Activated CD8-positive, alpha-beta memory T cell treated with anti-CD3 and anti-CD28 coated beads for 24 hours (primary cell): ENCODE measurements at places on chromosomes 7 and 10.

DNA sequence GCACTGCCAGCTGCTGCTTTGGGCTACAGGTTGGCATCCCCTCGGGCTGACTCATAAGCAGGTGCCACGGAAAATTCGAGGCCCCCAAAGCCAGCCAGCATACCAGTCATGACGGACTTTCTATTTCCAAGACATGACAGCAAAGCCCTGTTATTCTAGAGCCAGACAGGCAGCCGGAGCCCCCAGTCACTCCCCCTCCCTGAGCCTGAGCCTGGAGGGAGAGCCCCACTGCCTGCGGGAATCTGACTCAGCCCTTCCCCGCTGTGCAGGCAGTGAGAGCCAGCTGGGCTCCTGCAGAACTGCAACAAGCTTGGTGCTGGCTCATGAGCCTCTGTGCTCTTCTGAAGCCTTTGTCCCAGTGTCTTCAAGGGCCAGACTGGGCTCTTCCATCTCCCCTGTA, 15.8 kb downstream of the BTBD16 start:
- DNase-seq, result no peak

DNA sequence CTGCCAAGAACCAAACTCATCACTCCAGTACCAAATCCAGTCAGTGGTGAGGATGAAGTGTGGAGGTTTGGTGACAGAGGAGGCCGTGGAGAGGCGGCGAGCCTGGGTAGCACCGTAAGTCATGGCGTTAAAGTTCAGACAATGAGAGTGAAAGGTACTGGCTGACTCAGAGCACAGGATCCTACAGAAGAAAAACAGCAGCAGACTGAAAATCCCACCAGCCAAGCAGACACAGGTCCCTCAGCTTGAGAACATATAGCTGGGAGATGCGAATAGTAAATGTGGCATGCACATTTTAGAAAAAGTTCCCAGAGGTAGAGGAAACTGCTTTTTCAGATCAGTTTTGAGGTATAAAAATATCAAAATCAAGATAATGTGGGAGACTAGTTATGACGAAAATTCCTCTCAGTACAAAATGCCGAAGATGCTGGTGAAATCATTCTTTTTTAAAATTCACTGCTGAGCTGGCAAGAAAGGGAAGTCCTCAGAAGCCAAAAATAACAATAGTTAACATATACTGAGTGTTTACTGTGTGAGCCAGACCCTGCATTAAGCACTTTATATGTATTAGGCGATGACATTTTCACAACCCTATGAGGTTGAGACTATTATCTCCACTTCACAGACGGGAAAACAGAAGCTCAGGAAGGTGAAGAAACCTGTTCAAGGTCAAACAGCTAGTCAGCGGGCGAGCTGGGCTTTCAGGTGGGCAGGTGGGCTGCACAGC, 20.9 kb downstream of the PARP12 start:
- DNase-seq, result peak; percentile 19

GRCh38 chr7:23357190-23358093, 58.3 kb downstream of the MALSU1 start:
- DNase-seq, result no peak

GRCh38 chr7:30557245-30557644, 37.4 kb upstream of the GARS1 start:
- no peak for DNase-seq

DNA sequence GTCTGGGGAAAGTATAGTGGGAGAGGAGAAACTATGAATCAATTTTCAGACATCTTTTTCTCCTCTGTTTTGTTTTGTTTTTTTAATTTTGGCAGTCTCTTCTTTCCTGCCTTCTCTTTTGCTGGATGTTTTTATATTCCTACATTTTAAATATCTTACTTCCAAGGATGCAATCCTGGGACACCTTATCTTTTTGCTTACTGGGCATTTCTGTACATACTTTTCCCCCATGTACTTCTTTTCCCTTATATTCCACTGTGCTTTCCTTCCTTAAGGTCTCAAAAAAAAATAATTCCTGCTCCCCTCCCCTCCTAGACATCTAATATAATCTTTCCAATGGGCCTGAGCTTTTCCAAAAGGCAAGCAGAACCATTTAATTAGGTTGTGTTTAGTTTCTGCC, 701.1 kb downstream of the NRG3 start:
- no peak for DNase-seq

DNA sequence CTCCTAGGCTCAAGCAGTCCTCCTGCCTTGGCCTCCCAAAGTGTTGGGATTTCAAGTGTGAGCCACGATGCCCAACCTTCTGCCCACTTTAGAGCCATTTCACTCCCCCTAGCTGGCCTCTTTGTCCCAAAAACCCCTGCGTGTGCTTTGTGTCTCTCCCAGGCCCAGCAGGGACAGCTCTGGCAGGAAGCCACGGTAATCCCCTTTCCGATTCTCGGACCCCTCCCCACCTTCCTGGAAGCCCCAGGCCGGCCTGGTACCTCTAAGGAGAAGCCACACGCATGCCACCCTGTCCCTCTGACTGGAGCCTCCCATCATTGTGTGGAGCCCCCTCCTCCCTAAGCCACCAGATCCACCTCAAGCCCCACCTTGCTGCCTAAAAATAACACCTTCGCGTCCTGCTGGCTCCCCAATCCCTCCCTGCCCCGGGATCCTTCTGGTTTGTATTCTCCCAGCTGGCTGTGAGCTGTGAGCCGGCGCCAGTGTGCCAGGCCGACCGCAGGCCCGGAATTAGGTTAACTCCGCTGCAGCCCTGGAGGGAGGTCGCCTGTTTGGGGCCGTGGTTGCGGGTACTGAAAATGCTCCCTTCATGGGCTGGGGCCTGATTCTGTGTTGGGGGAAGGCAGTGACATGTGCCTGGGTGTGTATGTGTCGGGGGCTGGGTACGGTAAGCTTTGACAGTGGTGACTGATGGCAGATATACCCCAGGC, 16.4 kb upstream of the SRRM3 start:
- no peak for DNase-seq

DNA sequence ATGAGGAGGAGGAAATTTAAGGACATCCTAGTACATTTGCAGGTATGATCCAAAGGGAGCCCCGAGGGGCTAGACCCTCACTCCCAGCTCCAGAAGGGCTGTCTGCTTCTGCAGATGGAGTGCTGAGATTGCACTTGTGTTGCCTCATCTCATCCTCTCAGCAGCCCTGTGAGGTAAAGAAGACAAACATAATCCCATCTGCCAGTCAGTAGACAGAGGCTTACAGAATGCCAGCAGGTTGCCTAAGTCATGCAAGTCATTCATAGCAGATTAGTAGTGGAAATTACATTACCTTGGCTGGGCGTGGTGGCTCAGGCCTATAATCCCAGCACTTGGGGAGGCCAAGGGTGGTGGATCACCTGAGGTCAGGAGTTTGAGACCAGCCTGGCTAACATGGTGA, 45.4 kb downstream of the BLVRA start:
- DNase-seq, result no peak

DNA sequence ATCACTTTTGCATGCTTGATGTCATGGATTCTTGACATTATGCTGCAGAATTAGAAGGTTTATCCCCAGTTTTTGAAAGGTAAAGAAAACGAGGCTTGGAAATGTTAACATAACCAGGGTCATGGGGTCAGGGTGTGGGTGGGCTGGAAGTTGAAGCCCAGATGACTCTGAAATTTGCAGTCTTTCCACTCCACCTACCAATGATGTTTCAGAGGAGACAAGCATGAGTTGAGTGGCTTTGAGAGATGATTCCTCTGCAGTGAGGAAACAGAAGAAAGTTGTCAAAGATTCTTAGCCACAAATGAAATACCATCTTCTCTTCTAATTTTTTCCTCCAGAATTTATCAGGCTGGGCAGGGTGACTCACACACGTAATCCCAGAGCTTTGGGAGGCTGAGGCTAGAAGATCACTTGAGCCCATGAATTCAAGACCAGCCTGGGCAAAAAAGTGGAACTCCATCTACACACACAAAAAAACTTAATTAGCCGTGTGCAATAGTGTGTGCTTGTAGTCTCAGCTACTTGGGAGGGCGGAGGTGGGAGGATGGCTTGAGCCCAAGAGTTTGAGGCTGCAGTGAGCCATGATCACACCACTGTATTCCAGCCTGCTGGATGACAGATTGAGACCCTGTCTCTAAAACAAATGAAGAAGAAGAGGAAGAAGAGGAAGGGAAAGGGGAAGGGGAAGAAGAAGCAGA, 239.1 kb upstream of the AUTS2 start:
- no peak for DNase-seq

- no peak for DNase-seq
These were observed 951.0 kb downstream of the SORCS1 start for GRCh38 chr10:106213493-106213892.

GRCh38 chr10:35451151-35452016, 115.1 kb downstream of the CCNY start:
- no peak for DNase-seq

GRCh38 chr7:22469371-22470143, 30.4 kb downstream of the STEAP1B start:
- DNase-seq, result no peak

DNA sequence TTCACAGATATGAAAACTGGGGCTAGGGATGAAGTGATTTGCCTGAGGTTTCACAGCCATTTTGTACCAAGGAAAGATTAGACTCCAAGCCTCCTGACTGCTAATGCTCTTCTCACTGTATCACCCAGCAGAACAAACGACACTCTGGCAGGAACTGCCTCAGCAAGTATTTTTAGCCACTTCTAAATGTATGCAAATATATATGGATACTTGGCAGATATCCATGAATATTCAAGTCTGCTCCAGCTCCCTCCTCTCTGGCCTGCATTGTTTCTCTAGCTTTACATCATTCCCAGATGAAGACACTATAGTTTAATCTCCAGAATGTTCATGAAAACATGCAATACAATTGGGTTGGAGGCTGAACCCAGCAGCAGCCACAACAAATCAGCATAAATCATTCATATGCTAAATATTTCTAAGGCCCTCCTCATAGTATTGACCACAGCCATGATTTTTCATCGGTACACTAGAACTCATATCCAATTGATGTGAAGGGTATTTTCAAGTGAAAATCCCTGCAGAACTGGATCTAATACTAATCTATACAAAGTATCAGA, 65.5 kb downstream of the HPSE2 start:
- no peak for DNase-seq

- no peak for DNase-seq
These were observed 212.4 kb downstream of the RNLS start for GRCh38 chr10:88370713-88371112.

DNA sequence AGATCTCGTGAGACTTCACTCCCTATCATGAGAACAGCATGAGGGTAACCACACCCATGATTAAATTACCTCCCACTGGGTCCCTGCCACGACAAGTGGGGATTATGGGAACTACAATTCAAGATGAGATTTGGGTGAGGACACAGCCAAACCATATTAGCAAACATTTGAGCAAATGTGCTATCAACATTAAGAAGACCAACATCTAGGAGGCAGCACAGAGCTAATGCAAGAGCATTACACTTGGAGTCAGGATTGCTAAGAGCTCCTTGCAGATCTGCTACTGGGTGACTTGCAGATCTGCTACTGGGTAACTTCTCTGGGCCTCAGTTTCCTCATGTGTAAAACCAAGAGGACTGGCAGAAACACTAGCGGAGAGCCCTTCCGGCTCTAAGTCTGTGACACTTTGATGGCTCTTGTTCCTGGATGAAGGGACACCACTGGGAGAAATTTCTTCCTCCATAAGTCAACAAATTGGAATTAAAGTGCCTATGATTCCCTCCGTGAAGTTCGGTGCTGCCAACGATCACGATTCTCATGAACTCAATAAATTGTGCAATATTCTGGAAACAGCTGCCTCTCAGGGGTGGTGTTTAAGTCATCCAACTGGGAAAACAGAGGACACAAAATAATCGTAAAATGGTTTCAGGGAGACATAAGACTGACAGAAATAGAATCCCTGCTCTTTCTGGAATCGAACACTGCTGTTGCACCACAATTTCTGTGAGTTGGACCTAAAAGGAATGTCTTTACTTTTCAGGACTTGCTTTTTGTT, 115.8 kb upstream of the ITGB1 start:
- DNase-seq, result no peak

DNA sequence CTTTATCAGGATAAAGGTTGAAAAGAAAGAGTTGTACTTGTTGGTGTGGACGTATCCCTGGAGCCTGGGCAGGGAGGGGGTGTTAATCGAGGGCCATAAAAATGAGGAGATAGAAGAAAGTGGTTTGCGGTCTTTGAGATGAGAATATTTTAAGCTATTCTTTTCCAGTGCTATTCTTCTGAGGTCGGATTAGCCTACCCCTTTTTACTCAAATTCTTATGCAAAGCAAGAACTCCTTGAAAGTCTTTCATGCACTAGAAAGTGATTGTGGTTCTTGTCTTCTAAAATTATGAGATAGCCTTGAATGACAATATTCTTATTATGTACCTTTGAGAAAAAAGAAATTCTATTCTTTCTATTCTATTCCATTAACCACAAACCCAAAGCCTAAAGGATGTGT, 201.3 kb upstream of the SEMA3C start:
- no peak for DNase-seq

- DNase-seq, result no peak
These were observed 65.1 kb downstream of the ZRANB1 start for GRCh38 chr10:125006921-125007426.

- DNase-seq, result no peak
These were observed 99.5 kb upstream of the TNRC18 start for GRCh38 chr7:5523052-5523711.

DNA sequence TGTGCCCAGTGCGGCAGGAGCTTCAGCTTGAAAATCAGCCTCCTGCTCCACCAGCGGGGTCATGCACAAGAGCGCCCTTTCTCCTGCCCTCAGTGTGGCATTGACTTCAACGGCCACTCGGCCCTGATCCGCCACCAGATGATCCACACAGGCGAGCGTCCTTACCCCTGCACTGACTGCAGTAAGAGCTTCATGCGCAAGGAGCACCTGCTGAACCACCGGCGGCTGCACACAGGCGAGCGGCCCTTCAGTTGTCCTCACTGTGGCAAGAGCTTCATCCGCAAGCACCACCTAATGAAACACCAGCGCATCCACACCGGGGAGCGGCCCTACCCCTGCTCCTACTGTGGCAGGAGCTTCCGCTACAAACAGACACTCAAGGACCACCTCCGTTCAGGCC, 16.1 kb upstream of the ZNF282 start:
- no peak for DNase-seq

DNA sequence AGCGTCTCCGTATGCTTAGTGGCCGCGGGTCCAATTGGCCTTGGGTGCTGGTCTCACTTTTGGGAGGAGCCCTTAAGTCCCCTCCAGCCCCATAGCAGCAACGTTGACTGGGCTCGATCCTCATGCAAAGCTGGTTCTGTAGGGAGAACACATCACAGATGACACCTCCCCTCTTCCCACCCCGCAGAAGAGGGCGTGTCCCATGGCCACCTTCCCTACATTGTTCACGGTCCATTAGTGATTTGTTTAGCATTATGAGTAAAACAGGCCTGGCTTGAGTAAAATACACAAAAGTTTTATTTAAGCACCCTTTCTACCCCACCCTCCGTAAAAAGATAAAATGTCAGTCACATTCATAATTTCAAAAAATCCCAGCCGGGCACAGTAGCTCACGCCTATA, 89.1 kb upstream of the SH2B2 start:
- no peak for DNase-seq

DNA sequence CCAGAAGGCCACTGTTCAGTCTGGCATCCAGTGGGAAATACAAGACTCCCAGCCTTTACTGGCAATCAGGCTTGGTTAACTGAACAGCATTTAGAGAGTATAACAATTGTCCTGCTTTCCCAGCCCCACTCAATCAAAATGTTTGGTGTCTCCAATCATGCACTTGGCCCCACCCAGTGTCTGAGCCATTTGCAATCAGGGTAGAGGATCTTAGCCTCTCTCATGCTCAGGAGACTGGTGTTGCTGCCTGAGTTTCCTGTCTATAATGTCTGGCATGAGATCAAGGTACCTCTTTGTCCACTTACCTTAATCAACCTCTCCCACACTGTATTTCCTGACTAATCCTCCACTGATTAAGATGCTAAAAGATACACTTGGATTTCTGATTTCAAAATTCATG, 290.2 kb upstream of the GHITM start:
- no peak for DNase-seq
